Stimulated activated CD8-positive, alpha-beta memory T cell treated with anti-CD3 and anti-CD28 coated beads, Interleukin-2, amount 100 ng/mL, for 1 hour (primary cell): ENCODE measurements at places on chromosomes 2 and 18.

- peak; percentile 39 for DNase-seq
Observed at GRCh38 chr2:25314514-25315315, 27.0 kb downstream of the DNMT3A start.

- DNase-seq, result no peak
Observed at GRCh38 chr2:29974086-29974485, 52.7 kb upstream of the ALK start.

GRCh38 chr18:78721238-78721875 lies 258.3 kb upstream of the SALL3 start:
- no peak for DNase-seq

DNA sequence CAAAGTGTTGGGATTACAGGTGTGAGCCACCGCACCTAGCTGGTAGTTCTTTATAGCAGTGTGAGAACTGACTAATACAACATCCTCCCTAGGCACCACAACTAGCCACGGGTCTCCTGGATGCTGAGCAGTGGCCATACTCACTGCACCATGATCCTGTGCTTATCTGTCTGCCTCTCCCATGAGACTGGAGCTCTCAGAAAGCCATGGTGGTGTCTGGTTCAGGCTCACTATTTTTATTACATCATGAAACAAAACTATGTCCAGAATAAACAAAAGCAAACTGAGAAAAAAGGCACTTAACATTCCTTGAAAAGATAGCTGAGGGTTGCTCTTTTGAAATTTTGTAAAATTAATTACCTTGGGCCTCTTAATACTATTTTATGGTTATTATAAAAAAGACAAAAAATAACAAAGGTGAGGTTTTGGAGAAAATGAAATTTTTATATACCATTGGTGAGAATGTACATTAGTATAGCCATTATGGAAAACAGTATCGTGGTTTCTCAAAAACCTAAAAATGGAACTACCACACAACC lies 90.7 kb upstream of the TFCP2L1 start:
- DNase-seq, result no peak

DNA sequence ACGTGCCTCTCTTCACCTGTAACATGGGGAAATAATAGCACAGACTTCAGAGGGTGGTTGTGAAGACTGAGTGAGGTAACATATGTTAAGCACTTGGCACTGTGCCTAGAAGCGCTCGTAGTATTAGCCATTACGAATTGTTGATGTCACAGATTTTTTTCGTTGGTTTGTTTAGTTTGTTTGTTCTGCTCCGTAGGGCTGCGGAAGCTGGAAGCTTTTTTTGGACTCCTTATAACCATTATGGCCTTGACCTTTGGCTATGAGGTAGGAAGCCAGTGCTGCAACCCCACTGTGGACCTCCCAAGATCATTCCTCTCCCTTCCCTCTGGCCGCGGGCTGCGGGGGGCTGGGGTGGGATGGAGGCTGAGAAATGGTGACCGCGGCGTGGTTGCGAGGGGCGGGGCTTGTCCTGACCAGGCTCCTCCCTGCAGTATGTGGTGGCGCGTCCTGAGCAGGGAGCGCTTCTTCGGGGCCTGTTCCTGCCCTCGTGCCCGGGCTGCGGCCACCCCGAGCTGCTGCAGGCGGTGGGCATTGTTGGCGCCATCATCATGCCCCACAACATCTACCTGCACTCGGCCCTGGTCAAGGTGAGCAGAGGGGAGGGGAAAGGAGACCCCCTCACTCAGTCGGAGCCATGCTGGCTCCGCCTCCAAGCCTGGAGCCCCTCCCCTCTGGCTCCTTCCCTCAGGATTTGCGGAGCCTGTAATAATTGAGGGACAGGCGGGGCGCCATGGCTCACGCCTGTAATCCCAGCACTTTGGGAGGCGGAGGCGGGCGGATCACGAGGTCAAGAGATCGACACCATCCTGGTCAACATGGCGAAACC lies 5.5 kb downstream of the SLC11A1 start:
- DNase-seq, result no peak

- DNase-seq, result no peak
Observed at GRCh38 chr2:147867050-147867449, 22.2 kb downstream of the ACVR2A start.

- DNase-seq, result no peak
Observed at GRCh38 chr2:215899141-215900074, 113.9 kb downstream of the MREG start.

DNA sequence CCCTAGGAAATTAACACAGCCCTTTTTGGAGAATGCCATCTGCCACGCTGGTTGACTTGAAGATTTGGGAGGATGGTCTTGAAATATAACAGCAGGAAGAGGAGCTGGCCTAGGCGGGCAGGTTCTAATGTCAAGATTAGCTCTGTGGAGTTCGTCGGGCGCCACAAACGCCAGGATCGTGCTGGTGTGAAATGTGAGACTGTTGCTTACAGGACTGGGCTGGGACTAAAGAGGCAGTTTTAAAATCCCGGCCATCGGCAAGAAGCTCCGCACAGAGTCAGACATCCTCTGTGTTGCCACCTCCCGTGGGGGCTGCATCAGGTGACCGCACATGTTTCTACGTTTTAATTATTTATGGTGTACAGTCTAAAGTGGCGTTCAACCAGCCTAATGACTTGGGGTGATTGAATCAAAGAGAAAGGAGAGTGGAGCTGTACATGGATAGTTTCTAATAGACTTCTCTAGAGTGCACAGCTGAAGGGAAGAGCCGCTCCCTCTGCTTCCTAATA lies 99.4 kb upstream of the BCL11A start:
- no peak for DNase-seq

GRCh38 chr2:59046401-59047372 lies 805.6 kb upstream of the FANCL start:
- DNase-seq, result no peak

DNA sequence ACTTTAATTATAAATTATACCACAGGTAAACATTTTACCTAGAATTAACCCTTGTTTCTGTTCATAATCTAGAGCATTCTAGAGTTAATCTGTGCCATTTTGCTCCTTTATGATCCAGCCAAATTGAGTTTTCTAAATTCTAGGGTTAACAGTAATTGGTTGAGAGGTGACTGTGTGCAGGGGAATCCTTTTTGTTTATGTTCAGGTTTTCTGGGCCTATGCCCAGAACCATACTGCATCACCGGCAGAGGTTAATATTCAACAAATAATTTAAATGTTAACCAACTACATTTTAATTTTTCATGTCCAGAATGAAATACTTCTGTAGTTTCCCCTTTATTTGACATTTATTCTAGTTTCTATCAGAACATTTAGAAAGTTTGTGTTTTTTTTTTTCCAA lies 32.3 kb downstream of the CARF start:
- DNase-seq, result no peak

GRCh38 chr18:30106356-30106755 lies 936.2 kb downstream of the DSC3 start:
- DNase-seq, result no peak

- no peak for DNase-seq
Observed at GRCh38 chr2:38268691-38269327, 108.3 kb downstream of the ATL2 start.

DNA sequence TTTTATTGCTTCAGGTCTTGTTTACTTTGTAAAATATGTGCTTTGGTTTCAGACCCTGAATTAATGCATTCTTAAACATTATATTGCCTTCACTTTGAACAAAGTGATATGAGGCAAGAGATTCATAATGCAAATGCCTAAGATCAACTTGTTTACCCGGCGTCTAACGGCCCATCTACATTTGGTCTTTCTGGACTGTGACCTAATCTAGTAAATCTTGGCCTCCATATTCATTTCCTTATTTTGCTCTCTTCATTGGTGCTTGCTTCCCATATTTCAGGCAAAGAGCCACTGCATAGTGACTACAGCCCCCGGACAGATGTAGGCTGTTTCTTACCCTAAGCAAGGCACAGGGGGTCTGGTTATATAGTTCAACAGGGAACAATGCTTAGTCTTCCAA lies 53.0 kb upstream of the SLC39A10 start:
- DNase-seq, result no peak
